ENCODE measurements at places on chromosomes 2 and 18.

DNA sequence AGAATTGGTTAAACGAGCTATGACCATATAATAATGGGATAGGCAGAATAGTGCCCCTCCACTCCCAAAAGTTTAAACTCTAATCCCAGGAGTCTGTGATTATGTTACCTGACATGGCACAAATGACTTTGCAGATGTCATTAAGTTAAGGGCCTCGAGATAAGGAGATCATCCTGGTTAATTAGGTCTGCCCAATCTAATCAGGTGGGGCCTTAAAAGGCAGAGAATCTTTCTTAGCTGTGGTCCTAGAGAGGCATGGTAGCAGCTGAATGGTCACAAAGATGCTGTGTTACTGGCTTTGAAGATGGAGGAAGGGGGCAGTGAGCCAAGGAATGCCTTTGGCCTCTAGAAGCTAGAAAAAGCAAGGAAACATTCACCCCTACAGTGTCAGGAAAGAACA is 31.1 kb downstream of the TACR1 start:
- no peak for DNase-seq

DNA sequence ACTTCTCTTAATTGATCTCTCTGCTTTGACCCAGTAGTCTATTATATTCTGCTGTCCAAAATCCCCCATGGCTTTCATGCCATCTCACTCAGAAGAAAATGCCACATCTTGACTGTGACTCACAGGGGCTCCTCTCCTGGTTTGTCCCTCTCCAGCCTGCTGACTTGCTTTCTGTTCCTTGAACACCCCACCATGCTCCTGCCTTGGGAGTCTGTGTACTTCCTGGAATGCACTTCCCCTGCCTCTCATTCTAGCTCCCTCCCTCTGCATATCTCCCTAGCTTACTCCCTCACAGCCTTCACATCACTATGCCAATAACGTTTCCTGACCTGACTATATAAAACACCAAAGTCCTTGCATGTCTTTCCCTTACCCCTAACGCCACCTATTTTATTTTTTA is 167.2 kb downstream of the TRIB2 start:
- DNase-seq, result no peak

DNA sequence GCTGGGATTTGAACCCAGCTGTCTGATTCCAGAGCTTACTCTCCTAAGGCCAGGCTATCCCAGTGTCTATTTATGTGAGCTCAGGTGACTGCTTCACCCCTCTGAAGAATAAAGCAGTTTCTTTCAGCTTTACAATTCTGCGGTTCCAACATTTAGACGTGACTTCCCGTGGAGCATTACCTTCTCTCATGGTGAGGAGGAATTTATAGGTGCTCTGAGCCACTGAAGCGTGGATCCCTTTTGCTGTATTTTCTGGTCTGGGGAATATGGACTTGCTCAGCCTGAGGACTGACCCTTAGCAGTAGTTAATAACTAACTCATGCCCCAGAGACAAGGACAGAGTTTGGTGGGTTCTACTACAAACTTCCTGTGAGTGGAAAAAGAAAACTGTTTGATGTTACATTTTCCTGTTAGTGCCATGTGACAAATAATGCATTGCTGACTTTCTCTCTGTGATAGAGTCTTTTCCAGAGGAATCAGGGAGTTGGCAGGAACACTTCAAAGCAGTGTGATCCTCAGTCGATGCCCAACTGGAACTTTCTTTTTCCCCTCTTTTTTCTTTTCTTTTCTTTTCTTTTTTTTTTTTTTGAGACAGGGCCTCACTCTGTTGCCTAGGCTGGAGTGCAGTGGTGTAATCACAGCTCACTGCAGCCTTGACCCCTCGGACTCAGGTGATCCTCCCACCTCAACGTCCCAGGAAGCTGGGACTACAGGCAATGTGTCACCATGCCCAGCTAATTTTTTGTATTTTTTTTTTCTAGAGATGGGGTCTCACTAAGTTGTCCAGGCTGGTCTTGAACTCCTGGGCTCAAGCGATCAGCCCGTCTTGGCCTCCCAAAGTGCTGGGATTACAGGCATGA is 21.9 kb downstream of the CASP10 start:
- no peak for DNase-seq

- DNase-seq, result peak; percentile 96
Measured at GRCh38 chr2:27370026-27370815, at the start of the genes EIF2B4 and SNX17. TSS of gene EIF2B4 (minus strand) at chr2:27370338. CDS start at chr2:27370314, 24 bp downstream. TSS of gene SNX17 (plus strand) at chr2:27370616. CDS start at chr2:27370744, 128 bp downstream.

- no peak for DNase-seq
Measured at GRCh38 chr2:20585710-20586594, 64.9 kb downstream of the HS1BP3 start.

DNA sequence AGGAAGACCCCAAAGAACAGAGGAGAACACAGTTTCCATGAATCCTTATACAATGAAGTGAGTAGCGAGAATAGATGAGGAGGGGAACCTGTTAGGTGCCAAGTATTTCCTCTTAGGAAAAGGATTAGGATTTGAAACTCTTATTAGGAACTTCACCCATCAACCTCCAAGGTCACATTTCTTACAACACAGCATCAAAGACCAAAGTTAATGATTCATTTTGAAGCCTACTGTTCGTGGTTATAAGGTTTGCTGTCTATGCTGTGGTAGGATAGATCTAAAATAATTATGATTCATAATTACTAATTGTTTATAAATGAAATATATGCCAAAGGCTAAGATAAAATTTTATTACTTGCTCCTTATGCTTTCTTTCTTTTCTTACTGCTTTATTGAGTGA is 6.1 kb downstream of the CFAP221 start:
- no peak for DNase-seq

- DNase-seq, result no peak
Measured at GRCh38 chr2:72084584-72084976, 63.1 kb downstream of the CYP26B1 start.

- DNase-seq, result peak; percentile 14
Measured at GRCh38 chr18:53380063-53380639, 844.3 kb downstream of the MBD2 start.

DNA sequence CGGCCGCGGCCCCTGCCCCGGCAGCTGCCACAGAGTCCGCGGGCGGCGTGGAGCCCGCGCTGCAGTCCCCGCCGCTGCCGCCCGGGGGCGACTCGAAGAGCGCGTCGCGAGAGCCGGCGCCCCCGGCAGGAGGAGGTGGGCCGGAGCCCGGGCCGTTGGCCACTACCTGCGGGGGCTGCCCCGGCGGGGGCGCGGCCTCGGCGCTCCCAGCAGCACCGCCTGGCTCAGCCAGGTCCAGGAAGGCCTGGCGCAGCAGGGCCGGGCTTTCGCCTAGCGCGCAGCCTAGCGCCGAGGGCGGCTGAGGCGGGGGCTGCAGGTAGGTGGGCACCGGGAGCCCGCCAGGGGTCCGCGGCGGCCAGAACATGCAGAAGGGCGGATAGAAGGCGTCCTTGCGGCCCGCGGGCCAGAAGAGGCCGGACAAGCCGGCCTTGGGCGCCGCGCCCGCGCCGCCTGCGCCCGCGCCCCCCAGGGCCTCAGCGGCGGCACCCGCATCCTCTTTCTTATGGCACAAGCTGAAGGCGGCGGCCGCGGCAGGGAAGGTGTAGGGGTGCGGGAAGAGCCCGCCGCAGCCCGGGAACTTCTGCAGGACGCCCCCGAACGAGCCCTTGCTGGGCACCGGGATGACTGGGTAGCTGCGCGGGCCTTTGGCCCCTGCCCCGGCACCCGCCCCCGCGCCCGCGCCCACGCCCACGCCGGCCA is 3.9 kb downstream of the SKOR2 start:
- peak; percentile 20 for DNase-seq

DNA sequence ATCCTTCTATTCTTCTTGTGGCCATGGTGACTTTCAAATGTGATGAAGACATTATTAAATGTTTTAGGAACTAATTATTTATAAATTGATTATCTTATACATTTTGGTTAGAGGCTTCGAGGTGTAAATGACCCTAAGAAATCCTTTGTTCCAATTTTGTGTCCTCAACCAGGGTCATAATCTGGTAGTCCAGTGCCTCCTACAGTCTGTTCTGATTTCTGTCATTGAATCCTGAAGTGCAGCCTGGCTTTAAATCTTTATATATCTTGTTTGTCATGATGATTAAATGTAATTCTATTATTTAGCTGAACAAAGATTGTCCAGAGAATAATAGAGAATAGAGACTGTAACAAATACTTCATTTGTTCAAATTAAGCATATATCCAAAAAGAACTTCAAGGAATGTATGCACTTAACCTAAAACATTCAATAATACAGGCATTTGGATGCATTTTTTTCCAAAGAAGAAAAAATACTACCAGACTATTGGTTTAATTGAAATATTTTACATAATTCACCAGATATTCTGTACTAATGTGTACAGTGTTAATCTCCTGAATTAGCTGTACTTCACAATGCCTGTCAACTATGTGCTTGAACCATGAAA is 89.8 kb downstream of the PRPF40A start:
- peak; percentile 27 for DNase-seq

GRCh38 chr2:75007819-75008218 is 49.4 kb downstream of the POLE4 start:
- DNase-seq, result no peak

- DNase-seq, result no peak
Measured at GRCh38 chr2:218819093-218819492, 12.5 kb downstream of the PRKAG3 start.

DNA sequence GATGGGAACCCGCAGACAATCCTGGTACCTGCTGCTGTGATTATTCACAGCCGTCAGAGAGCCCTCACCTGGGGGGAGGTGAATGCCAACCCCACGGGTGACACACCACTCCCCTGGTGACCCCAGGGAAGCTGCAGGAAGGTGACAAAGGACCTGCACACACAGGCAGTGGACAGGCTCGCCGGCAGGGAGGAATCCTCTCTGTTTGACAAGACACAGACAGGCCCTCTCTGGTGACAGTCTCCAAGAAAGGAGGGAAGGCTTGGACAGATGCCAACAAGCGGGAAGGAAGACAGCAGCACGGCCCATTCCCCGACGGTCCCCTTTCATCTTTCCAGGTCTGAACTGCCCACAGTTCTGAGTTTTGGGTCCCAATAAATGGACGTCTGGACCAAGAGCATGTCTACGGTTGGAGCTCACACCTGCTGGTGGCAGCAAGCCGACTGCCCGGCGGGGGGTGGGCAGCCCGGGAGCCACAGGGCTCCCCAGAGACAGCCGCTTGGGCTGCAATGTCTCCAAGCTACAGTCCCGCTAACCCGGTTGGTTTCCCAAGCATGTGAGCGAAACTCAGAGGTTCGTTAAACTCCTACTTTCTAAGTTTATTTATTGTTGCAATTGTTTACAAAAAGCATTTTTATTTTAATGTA is 31.8 kb downstream of the HDAC4 start:
- no peak for DNase-seq

DNA sequence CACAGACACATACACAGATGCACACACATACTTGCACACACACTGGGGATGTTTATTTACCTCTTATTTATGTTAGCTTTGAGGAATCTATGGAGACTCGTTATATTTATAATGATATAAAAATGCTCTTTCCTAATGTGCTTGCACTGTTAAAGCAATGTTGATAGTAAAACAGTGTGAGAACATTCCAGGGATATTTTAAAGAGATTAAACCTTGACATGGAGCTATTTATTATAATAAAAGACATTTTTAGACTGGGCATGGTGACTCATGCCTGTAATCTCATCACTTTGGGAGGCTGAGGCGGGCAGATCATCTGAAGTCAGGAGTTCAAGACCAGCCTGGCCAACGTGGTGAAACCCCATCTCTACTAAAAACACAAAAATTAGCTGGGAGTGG is 557.3 kb upstream of the ZNF804A start:
- no peak for DNase-seq

DNA sequence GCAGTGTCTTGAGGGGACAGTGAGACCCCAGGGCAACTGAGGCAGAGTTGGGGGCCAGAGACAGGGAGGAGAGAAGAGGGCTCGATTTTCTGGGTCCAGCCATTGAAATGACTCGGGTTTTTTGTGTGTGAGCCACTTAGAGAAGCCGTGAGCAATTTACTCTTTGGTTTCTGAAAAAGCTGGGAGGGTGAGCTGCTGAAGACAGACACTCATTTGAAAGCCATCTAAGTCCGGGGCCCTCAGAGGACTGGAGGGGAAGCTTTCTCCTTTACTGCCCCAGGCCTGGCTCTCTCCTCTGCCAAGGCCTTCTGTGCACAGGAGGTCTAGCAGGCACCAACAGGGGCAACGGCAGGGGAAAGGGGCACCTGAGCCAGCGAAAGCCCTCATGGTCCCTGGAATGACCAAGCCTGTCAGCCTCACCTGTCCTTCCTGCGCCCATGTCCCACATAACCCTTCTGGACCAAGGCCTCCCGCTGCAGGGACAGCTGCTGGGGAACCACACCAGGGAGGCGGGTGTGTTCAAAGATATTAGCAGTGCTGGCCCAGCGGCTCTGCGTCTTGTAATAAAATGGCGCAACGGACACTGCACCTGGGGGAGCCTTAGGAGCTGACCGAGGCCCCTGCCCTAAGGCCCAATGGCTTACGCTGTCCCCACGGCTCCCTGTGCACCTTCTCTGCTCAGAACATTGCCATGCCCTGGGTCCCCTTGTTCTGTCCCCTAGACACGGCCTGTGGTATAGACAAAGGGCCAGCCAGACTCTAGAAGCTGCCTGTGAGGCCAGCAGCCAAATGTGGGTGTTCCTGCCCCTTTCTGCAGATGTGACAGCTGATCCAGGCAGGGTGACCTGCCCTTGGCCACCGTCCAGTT is 45.8 kb downstream of the HS6ST1 start:
- no peak for DNase-seq

DNA sequence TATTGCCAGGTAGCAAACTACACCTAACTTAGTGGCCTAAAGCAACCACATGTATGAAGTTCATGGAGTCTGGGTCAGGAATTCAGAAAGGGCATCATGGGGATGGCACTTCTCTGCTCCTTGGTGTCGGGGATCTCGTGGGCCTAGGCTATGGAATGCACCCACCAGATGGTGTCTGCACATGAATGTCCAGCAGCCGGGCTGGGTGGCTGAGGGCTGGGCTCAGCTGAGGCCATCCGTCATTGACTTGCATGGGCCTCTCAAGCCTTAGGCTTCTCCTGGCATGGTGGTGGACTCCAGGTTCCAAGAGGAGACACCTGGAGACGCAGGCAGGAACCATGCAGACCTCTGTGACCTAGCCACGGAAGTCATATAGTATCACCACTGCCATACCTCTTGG is 26.0 kb upstream of the RPL31 start:
- DNase-seq, result no peak

GRCh38 chr2:228600265-228600664 is 418.8 kb upstream of the SPHKAP start:
- no peak for DNase-seq

- DNase-seq, result no peak
Measured at GRCh38 chr18:32764611-32765244, 8.1 kb downstream of the KLHL14 start.

GRCh38 chr2:92072461-92073035 is 2798.7 kb upstream of the TEKT4 start:
- DNase-seq, result no peak

Data from GM10248 (cell line).